ENCODE measurements at places on chromosomes 16 and 17.

GRCh38 chr16:88886420-88886844, 20.0 kb upstream of the PABPN1L start:
- DNase-seq: no peak

- no peak for DNase-seq
Measured at GRCh38 chr16:87533061-87533460, 40.2 kb upstream of the ZCCHC14 start.

GRCh38 chr16:70750893-70751467, 50.0 kb downstream of the VAC14 start:
- DNase-seq: no peak

DNA sequence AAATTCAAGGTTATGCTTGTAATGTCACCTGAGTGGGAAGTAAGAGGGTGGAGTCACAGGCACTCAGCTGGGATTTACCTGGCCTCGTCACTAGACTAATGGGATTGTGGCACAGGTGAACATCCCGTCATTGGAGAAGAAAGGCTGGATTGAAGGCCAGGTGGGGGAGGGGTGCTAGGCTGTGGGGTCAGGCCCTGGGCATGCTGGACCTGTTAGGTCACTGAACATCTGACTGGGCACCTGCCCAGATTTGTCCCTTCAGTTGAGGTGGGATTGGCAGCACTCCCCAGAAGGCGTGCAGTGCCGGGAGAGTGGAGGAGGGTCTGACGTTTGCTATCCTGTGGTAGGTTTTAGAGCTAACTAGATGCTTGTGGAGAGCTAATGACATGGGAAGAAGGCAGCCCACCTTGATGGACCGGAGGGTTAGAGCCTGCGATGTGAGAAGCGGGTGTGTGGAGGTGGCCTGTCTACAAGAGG, 161.5 kb upstream of the ZNF267 start:
- no peak for DNase-seq

DNA sequence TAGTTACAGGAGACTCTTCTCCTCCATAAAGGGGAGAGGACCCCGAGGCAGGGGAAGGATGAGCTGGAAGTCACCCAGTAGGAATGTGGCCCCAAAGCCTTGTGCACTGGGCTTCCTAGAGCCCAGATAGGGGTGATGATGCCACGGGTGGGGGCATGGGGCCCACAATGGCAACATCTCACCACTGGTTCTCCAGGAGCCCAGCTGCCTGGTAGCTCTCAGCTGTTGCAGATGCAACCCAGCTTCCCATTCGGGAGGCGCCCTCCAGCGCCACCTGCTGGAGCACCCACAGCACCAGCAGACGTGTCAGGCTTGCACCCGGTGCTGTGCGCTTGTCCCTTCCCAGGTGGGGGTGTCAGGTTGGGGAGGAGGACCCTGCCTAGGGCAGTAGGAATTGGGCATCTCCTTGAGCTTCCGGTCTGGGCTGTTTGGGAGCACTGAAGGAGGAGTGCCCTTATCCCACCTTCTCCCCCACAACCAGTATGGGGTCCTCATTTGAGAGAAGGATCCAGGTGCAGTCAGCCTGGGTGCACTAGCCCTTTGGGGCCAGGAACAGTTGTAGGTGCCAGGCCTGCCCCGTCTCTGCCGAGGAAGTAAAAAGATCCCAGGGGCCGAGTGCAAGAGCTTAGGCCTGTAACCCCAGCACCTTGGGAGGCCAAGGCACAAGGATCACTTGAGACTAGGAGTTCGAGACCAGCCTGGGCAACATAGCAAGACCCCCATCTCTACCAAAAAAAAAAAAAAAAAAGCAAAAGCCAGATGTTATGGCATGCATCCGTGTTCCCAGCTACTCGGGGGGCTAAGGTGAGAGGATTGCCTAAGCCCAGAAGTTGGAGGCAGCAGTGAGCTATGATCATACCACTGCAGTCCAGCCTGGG, 14.4 kb downstream of the CDIPT start:
- DNase-seq: peak; percentile 75

GRCh38 chr16:17724242-17724898, 253.6 kb upstream of the XYLT1 start:
- no peak for DNase-seq

DNA sequence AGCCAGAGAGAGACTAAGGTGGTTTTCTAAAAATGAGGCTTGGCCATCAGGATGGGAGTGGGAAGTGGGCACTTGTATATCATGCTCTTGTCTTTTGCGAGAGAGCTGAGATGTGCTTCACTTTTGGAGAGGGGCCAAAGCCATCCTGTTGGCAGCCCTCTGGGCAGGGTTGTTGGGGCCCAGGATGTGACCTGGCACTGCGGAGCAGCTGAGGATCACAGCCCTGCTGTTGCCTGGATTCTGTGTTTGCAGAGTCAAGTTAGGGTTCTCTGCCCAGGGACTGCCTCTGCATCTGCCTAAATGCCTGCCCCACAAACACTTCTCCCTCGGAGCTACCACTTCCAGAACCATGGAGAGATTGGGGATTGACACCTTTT, 71.2 kb downstream of the PLD6 start:
- no peak for DNase-seq

- DNase-seq: no peak
Measured at GRCh38 chr16:63241497-63242028, 1205.3 kb upstream of the CDH8 start.

GRCh38 chr17:10713318-10713717, 15.9 kb downstream of the ADPRM start:
- DNase-seq: no peak

DNA sequence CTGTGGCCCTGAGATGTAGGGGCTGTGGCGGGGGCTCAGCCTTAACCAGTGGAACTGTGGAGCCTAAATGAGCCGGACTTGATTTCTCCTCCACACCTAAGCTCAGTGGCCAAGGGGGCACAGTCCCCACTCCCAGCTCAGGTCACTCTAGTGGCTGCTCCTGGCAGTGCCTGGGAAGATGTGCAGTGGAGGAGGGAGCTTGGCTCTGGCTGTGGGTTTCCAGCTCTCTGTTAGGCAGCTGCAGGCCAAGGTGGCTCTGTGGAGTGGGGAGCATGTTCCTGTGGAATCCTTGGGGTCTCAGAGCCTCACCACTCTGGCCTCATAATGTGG, 76.3 kb downstream of the AMFR start:
- no peak for DNase-seq
